ENCODE measurements at places on chromosomes 5 and 9.

- no peak overlapping the region for H3K27ac ChIP-seq
- no peaks in the 10 kb centered on the region for H3K4me1 ChIP-seq
- no peak overlapping the region for H3K4me3 ChIP-seq
- H3K36me3 ChIP-seq: peaks cover 31% of the 10 kb centered on the region
- H3K27me3 ChIP-seq: no peaks in the 10 kb centered on the region
These were observed 30.3 kb downstream of the SLC12A7 start for GRCh38 chr5:1081519-1081918.

GRCh38 chr5:135034236-135034962 is 371 bp upstream of the PITX1 start:
- peak overlapping the region; percentile 69 for H3K4me3 ChIP-seq
- H3K27me3 ChIP-seq: peaks cover 80% of the 10 kb centered on the region
- no peak overlapping the region for H3K27ac ChIP-seq

DNA sequence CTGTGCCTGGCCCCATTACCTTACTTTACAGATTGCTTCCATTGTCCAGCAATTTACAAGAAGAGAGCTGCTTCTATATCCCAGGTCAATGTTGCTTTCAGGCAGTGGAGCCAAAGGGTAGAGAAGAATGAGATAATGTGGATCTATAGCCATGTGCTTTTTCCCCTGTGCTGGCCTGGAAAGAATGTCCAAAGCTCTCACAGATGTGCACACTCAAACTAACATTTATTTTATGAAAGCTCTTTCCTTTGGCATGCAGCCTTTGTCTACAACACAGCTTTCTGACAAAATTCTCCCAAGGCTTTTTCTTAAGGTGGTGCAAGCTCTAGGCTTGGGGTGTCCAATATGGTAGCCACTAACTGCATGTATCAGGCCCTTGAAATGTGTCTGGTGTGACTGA is 217.3 kb downstream of the LRRC70 start:
- no peaks in the 10 kb centered on the region for H3K27me3 ChIP-seq
- H3K4me3 ChIP-seq: no peak overlapping the region
- H3K27ac ChIP-seq: no peak overlapping the region
- DNase-seq: no peak
- H3K4me1 ChIP-seq: no peaks in the 10 kb centered on the region
- H3K36me3 ChIP-seq: no peaks in the 10 kb centered on the region

DNA sequence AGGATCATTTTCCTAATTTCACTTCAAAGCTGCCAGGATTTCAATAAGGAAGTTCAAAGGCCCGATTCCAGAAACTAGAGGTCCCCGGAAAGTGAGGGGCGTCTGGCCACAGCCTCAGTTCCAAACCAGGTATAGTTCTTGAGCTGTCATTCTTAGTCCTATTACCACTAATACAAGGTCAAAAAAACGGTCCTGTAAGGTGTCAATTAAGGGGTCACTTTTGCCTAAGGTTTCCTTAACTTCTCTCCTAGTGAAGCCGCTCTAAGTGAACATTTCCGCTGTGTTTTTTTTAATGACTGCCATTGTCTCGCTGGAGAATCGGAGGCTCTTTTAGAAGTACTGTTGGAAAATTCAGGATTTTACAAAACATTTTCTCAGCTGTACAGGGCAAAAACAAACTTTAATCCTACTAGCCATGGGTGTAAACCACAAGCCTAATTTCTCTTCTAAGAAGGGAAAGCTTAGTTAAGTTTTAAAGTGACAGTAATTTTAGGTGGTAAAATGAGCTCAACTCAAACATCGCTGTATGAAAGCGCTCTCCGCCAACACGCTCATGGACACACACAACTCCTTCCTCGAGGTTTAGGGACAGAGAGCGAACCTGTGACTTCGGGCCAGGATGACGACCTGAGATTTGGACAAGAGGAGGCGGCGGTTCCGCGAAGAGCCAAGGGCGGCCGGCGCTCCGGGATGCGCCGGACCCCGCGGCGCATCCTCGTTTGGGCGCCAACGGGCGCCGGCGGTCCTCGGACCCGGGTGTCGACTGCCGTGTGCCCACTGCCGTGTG is 76.7 kb upstream of the IFNE start:
- peaks cover 58% of the 10 kb centered on the region for H3K27me3 ChIP-seq
- no peak for DNase-seq
- H3K27ac ChIP-seq: peak overlapping the region; percentile 83
- H3K4me3 ChIP-seq: peak overlapping the region; percentile 93
- H3K36me3 ChIP-seq: peaks cover 2% of the 10 kb centered on the region
- H3K4me1 ChIP-seq: peaks cover 18% of the 10 kb centered on the region

GRCh38 chr9:136185596-136186366 is 19.1 kb downstream of the LHX3 start:
- no peaks in the 10 kb centered on the region for H3K4me1 ChIP-seq
- DNase-seq: no peak
- H3K4me3 ChIP-seq: no peak overlapping the region
- no peaks in the 10 kb centered on the region for H3K36me3 ChIP-seq
- peaks cover 10% of the 10 kb centered on the region for H3K27me3 ChIP-seq

DNA sequence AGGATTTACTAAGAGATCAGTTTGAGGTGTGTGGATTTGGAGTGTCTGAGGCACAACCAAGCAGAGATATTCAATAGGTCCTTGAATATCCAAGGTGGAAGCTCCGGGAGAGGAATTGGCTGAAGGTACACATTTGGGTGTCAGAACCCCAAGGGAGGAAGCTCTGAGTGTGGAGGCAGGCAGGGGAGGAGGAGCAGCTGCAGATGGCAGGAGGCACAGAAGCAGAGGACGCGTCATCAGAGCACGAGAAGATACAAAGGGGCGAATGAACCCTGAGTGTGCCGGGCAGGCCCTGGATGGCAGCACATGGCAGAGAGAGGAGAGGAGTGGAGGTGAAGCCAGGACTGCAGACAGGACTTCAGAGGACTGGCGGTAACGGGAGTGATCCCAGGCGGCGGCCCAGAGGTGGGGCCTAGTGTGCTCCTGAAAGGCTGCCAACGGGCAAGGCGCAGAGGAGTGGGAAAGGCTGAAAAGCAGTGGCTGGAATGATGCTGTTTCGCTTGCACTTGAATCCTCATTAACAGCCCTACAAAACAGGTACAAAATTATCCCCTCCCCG is 179.8 kb downstream of the FANCC start:
- H3K36me3 ChIP-seq: no peaks in the 10 kb centered on the region
- H3K27ac ChIP-seq: no peak overlapping the region
- no peak for DNase-seq
- no peaks in the 10 kb centered on the region for H3K27me3 ChIP-seq

DNA sequence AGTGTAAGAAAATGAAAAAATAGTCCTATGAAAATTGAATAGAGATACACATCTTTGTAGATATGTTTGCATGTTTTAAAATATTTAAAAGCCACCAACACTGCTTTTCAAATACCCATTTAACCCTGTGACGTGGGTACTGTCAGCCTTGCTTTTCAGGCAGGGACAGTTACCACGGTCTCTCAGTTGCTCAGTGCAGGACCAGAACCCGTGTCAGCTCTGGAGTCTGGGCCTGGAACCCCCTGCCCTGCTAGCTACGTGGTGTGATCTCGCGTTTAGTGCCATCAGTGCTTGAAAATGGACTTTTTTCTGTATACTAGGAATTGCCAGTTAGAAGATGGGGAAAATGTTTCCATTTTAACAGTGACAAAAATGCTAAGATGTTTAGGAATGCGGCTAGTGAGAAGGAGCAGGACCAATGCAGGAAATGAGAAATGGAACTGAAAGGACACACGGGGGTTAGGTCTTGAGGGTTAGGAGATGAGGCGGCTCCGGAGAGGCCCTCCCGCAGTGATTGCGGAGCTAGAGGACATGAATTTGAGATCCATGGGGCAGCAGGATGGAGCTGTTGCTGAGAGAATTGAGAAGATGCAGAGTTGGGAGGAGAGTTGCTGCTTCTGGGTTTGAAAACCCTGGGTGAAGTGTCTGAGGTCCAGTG is 13.7 kb downstream of the RNU6ATAC start:
- peaks cover 11% of the 10 kb centered on the region for H3K4me1 ChIP-seq
- no peaks in the 10 kb centered on the region for H3K27me3 ChIP-seq
- no peak overlapping the region for H3K27ac ChIP-seq

GRCh38 chr5:40017135-40017534 is 592.4 kb upstream of the DAB2 start:
- no peak overlapping the region for H3K27ac ChIP-seq
- H3K4me1 ChIP-seq: no peaks in the 10 kb centered on the region
- no peak for DNase-seq
- no peaks in the 10 kb centered on the region for H3K36me3 ChIP-seq
- H3K4me3 ChIP-seq: no peak overlapping the region

DNA sequence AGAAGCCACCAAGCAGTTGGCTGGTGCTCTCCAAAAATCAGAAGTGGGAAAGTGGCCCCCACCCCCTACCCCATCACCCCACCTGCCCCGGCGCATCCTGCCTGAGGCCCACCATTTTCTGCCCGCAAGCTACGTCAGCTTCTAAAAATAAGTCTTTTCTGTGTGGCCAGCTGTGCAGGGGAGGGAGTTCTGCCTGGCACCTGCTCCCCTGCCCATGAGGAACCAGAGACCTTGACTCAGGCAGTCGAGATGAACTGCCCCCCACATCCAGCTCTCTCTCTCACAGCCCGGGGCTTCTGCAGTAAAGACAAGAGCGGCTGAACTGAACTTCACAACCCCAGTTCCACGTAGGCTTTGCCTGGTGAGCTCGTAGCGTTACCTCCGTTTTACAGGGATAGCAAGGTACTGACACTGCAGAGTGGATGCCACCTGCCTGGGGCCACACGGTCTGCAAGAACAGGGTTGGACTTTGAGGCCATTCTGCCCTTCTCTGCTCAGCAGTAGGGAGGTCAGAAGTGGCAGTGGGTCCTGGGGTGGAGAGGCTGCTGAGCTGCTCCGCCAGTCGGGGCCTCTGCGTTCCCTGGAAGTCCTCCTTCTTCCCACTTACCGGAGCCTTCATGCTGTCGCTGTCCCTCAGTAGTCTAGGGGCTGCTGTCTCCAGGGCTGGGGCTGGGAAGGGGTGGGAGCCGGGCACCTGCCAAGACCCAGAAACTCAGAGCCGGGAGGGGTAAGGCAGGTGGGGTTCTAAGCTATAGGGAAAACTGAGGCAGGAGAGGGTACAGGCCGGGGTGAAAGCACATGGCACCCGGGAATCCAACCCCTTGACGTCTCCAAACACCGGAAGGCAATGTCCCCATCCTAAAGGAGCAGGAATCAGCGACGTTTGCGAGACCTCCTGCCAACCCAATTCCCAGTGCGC is 781 bp downstream of the ST6GALNAC4 start:
- H3K27me3 ChIP-seq: no peaks in the 10 kb centered on the region
- H3K4me1 ChIP-seq: peaks cover 66% of the 10 kb centered on the region
- DNase-seq: peak; percentile 44
- H3K4me3 ChIP-seq: peak overlapping the region; percentile 78
- H3K36me3 ChIP-seq: peaks cover 12% of the 10 kb centered on the region
